ENCODE measurements at places on chromosomes 1 and 21.

DNA sequence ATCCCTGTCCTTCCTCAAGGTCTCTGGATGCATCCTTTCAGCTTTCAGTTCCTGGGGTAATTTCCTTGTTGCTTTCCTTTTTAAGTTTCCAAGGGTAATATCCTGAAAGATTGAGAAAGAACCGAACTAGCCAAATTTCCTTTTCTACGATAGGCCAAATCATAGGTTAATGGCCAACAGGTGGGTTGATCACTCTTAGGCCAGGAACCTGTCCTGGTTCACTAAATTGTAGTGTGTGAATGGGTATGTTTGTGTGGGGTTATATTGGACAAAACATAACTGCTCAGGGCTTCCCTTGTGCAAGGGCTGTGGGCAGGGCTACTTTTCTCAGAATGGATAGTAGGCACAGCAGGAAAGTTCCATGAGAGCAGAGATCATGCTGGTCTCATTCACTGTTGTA is 17.1 kb downstream of the UBE2T start:
- DNase-seq = no peak

- DNase-seq = peak; percentile 51
These were observed 17.2 kb upstream of the PHLDA3 start for GRCh38 chr1:201486187-201486586.

GRCh38 chr1:10635085-10635896 is 160.5 kb downstream of the PEX14 start:
- DNase-seq = peak; percentile 51

DNA sequence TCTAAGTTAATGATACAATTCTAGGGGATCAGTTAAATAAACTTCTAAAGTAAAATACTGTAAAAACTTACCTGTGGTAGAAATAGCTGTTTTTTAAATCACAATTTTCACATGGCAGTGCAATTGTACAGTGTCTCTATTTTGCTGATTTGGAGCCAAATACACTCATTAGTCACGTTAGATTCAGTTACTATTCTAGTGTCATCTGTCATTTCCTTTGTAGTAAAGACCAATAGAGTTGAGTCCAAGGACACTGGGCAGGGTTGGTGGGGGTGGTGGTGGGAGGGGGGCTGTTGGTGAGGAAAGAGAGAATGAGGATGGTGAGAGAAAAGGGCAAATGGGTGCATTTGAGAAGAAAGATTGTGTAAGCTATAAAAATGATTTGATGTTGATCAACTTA is 33.6 kb downstream of the CD55 start:
- DNase-seq = no peak

- no peak for DNase-seq
These were observed 103.7 kb downstream of the SLC16A1 start for GRCh38 chr1:112852276-112852675.

DNA sequence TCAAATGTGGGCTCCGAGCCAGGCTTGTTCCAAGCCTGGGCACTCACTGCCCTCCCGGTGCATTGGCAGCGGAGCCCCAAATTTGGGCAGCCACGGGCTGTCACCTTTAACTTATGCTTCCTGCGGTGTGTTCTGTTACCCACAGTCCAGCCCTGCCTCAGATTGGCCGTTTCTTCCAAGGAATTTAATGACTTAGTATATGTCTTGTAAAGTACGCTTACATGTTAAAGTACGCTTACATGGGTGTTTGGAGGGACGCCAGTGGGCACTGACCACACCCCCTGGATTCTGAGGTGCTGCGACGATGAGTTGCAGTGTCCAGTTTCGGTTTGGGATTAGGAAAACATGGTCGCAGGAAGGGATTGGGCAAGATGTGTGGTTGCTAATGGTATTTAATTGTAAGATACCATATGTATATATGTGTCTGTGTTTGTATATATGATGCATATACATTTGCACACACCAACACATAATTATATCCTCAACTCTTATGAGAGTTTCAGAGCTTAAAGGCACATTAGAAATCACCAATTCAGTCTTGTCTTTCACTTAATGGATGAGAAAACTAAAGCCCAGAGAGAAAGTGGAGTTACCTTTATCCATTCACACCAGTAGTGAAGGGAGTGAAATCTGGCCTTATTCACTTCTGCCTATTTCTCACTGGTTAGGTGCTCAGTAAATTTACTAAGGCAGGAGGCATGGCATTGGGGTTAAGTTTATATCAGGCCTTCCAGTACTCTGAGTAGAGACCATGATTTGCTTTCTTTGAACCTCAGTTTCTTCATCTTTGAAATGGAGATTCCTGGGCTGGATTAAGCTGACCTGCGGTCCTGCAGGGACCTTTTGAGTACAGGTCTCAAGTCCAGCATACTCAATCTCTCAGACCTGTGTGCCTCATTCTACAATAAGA is 1.0 kb downstream of the SMYD2 start:
- peak; percentile 72 for DNase-seq
